ENCODE measurements at places on chromosomes 11 and 22.

- DNase-seq = no peak
These were observed 1336.2 kb downstream of the BRD1 start for GRCh38 chr22:48491451-48491941.

GRCh38 chr11:12050470-12051286 is 42.3 kb upstream of the DKK3 start:
- DNase-seq = no peak

GRCh38 chr11:133699071-133699470 is 146.2 kb downstream of the SPATA19 start:
- no peak for DNase-seq

DNA sequence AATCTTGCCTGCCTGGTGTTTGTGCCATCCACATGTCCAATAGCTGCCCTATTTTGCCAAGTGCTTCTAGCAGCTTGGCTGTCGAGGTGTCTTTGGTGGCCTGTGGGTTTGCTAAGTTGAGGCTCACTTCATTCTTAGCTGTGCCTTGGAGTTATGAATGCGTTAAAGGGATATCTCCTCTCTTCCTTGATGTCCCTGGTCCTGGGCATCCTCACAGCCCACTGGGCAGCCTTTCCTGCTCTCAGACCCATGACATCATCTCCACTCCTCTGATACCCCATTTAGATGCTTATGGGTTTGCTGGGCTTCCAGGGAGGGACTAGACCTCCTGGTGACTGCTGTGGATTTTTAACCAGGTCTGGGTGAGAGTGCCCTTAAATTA is 1.3 kb downstream of the LDLRAD3 start:
- DNase-seq = no peak

GRCh38 chr11:83158965-83159901 is 2.3 kb downstream of the PCF11 start:
- no peak for DNase-seq

GRCh38 chr22:44919691-44920090 is 90.1 kb downstream of the PHF21B start:
- no peak for DNase-seq

GRCh38 chr11:108580043-108580442 is 13.5 kb downstream of the EXPH5 start:
- DNase-seq = no peak

- DNase-seq = no peak
These were observed 37.7 kb upstream of the APOBEC3A start for GRCh38 chr22:38919631-38920190.
